ENCODE measurements at places on chromosomes 4 and X.

DNA sequence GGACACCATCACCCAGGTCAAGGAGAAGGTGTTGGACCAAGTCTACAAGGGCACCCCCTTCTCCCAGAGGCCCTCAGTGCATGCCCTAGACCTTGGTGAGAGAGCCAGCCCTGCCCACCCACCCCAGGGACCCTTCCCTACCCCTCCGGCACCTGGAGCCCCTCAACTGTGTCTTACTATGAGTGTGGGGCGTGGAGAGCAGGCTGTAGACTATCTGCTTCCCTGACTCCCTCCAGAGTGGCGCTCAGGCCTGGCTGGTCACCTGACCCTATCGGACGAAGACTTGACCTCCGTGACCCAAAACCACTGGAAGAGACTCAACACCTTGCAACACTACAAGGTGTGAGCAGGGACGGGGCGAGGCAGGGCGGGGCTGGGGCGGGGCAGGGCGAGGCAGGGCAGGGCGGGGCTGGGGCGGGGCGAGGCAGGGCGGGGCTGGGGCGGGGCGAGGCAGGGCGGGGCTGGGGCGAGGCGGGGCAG, 4.7 kb upstream of the SRPK3 start:
- DNase-seq = no peak

DNA sequence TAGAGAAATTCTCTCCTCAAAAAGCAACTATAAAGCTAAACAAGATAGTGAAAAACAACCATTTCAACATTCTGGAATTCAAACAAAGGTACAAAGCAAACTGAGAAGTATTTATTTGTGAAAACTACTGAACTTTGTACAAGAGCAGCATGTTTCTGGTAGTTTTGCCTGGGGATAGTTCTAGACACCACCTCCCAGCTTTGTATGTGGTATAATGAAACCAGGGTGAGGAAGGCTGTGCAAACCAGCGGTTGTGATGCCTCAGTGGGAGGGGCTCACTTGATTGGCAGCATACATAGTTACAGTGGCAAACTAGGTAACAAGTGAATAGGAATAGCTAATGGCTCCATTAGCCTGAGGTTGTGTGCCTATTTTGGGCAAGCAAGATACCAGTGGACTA, 18.6 kb upstream of the FRMD7 start:
- no peak for DNase-seq

DNA sequence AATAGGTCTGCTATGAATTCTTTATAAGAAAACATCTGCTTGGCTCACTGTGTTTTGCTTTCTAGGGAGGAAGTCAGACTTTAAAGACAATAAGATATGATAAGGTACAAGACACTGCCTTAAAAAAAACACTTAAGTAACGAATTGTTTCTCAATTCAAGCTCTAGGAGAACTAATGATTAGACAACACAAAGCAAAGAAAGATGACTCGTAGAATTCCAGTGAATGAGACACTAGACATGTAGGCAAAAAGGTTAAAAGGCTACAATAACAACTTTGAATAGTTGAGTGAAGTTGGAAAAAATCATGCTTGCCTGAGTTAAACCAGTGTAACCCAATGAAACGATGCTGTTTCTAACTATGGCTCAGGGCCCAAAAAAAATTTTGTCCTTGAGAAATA, 344.4 kb upstream of the ACTRT1 start:
- no peak for DNase-seq

DNA sequence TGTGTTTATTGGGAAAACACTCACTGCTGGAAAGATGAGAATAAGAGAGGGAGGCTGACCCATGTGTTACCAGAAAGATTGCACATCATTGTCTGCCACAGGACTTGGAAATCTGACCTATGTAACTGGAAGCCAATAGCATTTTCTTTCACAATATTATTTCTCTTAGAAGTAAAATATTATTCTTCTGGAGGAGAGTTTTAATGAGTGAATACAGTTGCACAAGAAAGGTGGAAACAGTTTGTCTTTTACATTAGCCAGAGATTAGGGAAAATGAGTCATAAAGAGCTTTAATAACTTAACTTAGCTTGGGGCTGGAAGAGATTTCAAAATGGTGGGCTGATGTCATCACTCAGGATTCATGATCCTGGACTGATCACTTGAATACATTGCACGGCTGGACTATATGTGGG, 31.5 kb upstream of the LNX1 start:
- DNase-seq = peak; percentile 60

DNA sequence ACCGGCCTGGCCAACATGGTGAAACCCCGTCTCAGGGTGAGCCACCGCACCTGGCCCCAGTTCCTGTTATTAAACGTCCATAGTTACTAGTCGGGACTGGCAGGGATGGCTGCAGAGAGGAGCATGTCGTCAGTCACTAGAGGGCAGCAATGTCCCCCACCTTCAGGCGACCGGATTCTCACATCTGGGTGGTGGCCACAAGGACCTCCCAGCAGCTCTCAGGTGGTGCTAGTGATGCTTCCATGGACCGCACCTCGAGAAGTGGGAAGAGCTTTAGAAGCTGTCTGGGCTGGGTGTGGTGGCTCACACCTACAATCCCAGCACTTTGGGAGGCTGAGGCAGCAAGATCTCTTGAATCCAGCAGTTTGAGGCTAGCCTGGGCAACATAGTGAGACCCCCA, 13.3 kb upstream of the IL3RA start:
- no peak for DNase-seq

DNA sequence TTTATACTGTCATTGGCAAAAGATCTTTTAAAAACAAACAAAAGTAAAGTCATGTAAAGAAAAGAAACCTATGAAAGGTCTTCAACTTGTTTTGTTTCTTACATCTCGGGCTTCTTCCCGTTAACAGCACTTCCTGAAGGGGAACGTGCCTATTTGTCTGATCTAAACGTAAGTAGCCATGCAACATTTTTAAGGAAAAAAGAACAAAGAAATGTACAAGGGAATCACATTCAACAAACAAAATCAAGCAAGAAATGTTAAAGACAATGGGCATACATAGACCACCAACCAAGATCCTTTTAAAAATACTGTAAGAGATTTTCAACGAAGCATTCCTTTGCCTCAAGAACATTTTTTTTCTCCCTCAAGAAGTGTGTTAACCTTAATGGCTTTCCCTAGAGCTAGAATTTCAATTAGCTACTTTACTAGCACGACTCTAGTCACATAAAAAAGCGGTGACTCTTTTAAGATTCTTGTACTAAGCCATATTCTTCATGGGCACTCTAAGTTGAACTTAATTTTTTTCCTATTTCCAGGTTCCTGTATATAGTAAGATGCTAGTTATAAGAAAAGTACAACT, 112.0 kb upstream of the TTC29 start:
- peak; percentile 60 for DNase-seq

DNA sequence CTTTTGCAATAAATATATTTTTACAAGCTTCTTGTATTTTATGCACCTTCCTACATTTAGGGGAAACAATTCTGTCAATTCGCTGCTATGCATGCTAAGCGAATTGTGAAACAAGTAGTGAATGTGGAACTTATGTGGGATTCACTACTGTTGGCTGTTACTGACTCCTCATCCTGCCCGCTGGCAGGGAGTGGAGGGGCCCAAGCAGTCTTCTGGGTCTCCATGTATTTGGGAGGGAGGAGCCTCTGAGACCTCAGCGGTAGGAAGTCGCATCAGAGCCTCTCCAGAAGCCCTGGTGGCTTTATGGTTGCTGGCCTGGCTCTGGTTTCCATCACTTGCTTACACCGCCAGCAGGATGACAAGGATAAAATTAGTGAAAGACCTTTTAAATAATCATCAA, 3.7 kb upstream of the SETD7 start:
- no peak for DNase-seq

GRCh38 chr4:92447255-92447905, 143.6 kb downstream of the GRID2 start:
- DNase-seq = peak; percentile 8

- DNase-seq = peak; percentile 53
Observed at GRCh38 chr4:43277003-43277402, 384.5 kb downstream of the GRXCR1 start.

GRCh38 chr4:108619372-108620100, 840 bp upstream of the RPL34 start:
- DNase-seq = no peak

- DNase-seq = no peak
Observed at GRCh38 chr4:104500442-104500841, 5.7 kb upstream of the CXXC4 start.

GRCh38 chr4:159655547-159655946, 552.7 kb downstream of the RAPGEF2 start:
- DNase-seq = peak; percentile 99

DNA sequence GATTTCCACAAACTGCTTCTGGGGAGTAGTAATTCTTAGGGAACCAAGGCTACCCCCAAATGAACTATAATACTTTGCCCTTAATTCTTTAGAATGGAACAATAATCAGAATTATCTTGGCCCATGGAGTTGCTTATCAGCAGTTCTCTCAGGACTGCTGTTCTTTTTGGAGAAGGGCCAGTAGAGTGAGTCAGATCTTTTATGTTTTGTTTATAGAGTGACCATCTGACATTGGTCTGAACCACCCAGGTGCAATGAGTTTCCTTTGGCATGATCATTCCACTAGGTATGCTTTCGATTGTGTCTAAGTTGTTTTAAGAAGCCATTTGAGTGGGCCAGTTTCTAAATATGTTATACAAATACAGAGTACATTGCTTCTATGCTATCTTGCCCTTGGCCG, 31.8 kb downstream of the PRRG1 start:
- peak; percentile 77 for DNase-seq

DNA sequence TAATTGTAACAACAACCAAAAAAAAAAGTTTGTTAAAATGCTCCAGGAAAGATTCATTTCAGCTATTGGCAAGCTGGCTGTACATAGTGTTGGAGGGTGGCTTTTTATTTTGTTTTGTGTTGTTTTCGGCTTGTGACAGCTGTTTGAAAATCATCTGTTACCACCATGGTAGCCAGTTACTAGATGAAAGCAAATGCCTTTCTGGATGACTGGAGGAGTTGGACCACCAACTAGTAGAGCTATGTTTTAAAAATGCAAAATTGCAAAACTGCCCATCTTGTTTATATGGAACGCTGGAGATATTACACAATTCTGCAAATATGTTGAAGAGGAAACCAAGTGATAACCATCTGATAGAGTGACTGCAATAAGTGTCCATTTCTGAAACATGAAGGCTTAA, 53.2 kb upstream of the TNIP3 start:
- peak; percentile 28 for DNase-seq

DNA sequence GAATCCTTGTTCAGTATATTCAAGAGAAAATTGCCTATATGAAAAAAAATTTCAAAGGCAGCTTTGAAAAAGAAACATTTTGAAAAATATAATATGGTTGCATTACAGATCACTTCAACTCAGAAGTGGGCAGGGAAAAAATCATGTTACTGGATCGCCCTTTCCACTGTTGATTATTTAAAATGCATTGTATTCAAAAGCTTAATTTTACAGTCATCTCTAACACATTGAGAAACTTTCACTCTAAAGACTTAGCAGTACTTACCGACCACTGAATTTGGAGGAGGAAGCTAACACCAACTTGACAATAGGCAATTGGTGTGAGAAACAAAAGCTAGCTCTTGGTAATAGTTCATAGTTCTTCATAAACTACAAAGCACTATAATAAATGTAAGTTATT, 101.9 kb downstream of the CEP135 start:
- no peak for DNase-seq

DNA sequence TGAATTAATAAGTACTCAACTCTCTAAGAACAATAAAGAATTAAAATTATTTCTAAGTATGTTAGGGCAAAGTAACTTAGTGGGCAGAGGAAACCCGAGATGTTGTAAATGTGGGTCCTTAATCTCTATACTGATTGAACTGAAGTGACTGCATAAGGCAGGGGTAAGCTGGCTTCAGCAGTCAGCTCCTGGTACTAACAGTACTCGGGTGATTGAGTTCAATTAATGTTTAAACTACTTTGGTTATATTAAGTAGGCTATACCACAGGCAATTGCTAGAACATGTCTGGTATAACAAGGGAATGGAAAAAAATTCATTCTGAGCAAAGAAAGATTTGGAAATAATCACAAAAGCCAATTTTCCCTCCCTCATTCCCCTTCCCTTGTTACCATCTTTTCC, 90.7 kb downstream of the LNX1 start:
- DNase-seq = no peak

GRCh38 chr4:186554539-186554913, 841 bp downstream of the MTNR1A start:
- DNase-seq = peak; percentile 23
